ENCODE measurements at places on chromosomes 11 and 22.

- no peak for DNase-seq
Observed at GRCh38 chr22:27348634-27349033, 452.9 kb downstream of the MN1 start.

DNA sequence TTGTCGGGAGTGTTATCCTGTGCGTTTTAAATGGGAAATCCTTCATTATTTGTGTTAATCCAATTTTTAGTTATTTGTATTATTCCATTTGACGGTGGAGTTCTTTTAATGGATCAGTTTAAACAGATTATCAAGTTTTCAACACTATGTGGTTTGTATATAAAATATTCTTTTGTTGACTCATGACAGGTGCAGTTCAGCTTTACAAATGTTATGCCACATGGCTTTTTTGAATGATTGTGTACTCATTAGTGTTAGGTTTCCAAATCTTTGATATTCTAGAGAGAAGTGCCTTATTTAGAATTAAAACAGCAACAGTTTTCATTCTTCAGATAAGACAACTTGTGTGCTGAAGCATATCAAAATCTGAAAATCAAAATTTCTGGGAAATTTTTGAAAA, 2.4 kb downstream of the JAM3 start:
- DNase-seq = no peak

- no peak for DNase-seq
Observed at GRCh38 chr11:1057806-1058205, 16.9 kb upstream of the MUC2 start.

DNA sequence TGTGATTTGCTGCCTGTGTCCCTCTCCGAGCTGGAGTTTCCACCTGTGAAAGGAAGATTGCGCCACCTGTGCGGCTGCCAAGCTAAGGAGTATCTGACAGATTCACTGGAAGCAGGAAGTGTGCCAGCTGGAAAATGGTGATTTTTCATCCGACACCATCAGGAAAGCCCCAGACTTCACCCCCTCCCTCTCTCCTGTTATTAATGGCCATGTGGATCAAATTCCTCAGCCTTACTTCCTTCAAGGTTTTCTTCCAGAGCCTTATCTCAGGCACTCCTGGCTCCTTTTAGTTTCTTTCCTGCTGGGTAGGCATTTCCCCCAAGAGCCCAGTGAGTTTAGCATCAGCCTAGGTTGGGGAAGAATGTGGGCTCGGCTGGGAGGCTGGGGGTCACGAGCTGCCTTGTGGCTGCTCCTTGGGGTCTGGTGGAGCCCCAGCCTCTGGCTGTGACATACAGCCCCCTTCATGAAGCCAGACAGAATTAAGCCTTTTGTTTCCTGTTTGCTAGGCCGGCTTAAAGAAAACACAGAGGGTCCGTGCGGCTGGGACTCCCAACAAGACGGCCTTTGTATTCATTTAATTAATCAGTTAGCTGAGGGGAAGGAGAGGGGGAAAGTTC, 37.1 kb downstream of the PKNOX2 start:
- no peak for DNase-seq

DNA sequence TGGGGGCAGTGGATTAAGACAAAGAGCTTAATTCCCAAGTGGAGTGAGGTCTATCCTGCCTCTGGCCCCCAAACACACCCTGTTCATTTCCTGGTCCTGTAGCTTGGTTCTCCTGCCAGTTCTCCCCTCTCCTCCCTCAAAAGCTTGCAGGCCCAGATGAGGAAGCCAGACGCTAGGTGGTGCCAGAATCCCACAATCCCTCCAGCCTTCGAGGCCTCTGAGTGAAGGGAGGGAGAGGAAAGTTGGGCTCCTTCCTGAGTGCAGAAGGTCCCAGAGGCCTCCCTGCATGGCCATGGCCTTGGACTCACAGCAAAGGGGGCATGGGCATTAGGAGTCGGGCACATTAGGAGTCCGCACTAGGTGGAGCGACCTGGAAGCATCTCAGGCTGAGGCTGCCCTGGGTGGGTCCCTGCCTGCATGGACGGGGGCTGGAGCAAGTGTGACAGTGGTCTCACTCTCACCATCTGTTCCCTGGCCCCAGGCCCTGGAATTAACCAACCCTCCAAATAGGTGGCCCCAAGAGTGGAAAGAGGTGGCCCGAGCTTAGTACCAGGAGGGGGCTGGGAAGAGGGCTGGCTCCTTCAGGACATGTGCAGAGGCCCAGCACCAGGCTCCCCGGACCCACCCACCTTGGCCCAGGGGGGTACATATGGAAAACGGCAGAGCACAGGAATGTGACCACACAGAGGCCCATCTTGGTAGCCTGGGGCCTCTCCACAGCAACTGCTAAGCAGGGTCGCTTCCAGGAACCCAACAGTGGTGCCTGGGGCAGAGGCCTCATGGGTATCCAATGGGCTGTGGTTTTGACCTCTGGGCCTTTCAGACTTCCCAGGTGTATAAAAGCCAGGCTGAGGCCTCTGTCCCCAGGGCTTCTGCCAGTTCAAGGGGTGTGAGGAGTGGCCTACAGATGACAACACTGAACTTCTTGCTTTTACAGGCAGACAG, 5.2 kb downstream of the FXYD2 start:
- DNase-seq = peak; percentile 66

DNA sequence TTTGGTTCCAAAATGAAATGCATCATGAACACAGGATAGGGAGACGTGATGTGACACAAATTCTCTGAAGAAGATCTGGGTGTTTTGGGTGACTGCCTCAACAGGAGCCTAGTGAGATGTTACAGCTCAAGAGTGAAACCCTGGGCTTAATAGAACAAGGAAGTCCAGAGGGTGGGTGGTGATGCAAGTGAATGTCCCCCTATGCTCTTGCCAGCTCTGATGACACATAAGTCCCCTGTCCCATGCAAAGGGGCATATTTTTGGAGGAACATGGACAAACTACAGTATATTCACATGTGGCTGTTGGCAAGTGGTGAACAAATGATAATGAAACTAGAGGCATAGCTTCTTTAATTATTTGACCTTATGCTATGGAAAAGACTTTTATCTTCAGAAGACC, 9.2 kb downstream of the CRTAM start:
- DNase-seq = no peak

- no peak for DNase-seq
Observed at GRCh38 chr22:48901324-48901723, 926.3 kb downstream of the BRD1 start.

GRCh38 chr11:116366980-116367645, 405.7 kb downstream of the BUD13 start:
- no peak for DNase-seq

GRCh38 chr11:117527271-117527670, 199.6 kb downstream of the CEP164 start:
- DNase-seq = no peak

Data from NCI-H510A (cell line).